ENCODE measurements at places on chromosomes 16 and 17.
A peak's percentile ranks its signal among the peaks of the same experiment; 100 is the strongest.

GRCh38 chr16:31135535-31136286 lies at the start of gene PRSS8:
TSS of gene PRSS8 (minus strand) at chr16:31135727. CDS start at chr16:31135498, 229 bp downstream.
- no peak for DNase-seq

DNA sequence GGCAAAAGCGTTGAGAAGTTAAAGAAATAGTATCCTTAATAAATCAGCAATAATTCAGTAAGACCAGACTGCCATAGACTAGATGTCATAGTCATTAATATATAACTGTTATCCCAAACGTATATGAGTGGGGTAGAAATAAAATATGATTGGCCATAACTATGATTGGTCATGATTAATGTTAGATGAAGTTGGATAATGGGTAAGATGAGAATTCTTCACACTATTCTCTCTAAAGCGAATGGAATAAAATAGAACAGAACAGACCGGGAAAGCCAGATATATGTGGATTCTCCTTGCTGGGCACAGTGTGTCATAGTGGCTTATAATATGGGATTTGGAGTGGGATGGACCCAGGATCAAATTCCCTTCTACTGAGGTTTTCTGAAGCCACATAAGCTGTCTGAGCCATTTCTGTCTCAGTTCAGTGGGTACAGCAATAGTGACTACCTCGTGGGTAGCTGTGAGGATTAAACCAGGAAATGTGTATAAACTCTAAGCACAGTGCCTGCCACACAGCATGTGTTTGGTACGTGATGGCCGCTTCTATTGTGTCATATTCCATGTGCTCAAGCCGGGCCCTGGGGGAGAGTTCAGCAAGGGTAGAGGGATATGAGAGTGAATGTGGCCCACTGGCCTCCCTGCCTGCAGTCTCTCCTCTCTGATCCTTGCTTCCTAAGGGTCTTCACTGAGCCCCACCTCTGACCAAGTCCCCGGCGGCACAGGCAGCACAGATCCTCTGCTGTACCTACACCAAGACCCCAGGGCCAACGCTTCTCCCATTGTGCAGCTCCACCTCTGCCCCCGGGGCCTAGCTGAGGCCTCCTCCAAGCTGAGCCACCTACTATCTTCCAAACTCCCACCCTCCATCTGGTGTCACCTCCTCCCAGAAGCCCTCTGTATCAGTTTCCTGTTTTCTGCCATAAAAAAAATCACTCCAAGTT lies 3.7 kb downstream of the CETP start:
- peak; percentile 33 for DNase-seq

GRCh38 chr17:38791162-38791561 lies 8.2 kb downstream of the PIP4K2B start:
- DNase-seq, result no peak

DNA sequence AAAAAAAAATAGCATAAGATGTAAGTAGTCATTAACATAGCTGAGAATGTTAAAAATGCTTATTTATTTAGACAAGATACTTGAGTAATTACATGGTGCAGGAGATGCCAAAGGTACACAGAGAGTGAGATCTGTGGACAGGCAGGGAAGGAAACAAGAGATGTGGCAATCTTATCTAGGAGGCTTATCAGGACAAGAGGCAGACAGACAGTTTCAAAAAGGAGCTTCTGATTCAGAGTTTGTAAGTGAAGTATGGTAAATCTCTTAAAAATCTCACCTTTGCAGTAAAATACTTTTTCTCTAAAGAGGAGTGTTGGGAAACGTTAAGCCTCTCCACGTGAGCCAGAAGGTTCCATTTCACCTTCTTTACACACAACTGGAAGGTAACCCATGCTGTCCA lies 19.9 kb upstream of the GHDC start:
- no peak for DNase-seq

GRCh38 chr17:67400193-67400592 lies 23.1 kb downstream of the PITPNC1 start:
- DNase-seq, result peak; percentile 83

GRCh38 chr16:85148931-85149330 lies 36.7 kb upstream of the CIBAR2 start:
- DNase-seq, result no peak

DNA sequence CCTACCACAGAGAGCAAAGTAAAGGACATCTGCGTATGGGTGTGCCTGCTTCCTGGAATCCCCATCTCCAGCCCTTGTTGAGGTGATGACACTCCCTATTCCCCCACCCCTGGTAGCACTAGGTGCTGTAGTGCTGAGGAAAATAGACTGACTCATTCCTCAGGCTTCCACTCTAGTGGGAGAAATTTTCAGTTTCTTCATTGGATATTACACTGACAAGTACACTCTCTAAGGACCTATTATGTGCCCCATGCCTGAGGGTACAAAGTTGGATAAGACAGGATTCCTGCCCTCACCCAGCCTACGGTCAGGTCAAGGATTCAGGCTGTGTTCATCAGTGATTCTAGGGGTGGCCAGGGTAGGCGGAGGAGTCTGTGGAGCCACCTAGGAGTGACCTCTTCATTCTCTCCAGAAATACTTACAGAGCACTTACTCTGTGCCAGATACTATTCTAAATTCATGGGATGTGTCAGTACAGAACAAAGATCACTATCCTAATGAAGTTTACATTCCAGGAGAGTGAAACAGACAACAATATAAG lies 4.5 kb upstream of the ZC3H7A start:
- no peak for DNase-seq

DNA sequence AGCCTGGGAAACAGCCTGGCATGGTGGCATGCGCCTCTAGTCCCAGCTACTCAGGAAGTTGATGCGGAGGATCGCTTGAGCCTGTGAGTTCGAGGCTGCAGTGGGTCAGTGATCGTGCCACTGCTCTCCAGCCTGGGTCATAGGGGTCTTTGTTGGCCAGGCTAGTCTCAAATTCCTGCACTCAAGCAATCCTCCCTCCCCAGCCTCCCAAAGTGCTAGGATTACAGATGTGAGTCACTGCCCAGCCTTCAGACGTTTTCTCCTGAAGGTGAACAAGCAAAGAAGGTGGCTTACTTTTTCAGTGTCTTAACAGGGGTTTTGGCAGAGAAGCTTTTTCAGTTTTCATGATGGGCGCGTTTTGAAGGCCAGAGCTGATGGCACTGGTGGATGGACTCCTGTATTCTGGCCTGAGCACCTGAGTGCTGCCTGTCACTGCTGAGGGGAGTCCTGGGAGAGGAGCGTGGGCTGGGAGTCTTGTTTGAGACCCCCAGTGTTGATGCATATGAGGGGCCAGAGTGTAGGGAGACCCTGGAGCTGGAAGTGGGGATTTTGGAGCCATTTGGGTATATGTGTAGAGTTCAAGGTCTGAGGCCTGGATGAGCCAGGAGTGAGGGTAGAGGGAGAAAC lies 41.4 kb downstream of the FOXK2 start:
- DNase-seq, result no peak

DNA sequence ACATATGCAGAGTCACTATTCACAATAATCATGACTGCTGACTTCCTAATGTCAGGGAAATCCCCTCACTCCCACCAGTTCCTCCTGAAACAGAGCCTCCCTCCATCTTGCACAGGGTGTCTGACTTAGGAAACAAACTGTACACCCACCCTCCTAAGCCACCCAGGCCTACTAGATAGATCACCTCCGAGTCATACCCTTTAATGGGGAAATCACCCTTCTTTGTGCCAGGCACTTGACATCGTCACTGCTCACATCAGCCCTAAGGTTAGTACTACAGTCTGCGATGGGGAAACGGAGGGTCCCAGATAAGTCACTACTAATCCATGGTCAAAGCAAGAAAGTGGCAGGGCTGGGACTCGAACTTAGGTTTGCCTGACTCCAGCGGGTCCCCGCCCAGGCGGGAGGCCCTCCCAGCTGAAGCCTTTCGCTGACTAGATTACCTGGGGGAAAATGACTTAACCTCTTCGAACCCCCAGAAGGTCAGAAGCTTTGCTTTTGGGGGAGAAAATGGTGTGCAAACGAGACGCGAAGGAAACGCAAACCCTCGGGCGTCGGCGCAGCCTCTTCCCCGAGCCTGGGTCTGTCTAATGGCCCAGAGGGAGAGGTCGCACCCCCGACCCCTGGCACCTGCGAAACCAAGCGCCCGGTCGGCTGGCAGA lies 3.4 kb upstream of the MLLT6 start:
- no peak for DNase-seq

DNA sequence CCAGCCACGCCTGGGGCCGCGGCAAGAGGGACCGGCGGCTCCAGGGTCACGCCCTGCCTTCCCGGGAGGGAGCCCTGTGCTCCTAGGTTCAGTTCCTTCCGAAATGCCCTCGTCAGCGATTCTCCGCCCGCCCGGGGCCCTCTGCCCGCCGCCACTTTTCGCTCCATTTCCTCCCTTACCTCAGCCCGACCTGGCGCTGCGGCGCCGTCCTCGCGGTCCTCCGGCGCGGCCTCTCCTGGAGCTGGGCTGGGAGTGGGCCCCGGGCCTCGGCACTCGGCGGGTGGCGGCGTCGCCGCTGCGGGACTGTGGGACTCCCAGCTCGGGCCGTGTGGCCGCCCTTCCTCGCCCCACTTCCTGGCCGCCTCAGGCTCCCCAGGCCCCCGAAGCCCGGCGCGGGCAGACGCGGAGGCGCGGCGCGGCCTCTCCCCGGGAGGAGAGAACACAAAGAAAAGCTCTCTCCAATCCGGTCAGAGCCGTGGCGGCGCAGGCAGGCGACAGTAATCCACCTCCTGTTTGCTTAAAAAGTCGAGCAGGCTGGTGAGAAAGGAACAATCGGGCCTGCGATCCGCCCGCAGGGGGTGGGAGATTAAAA lies 1.6 kb downstream of the BAHCC1 start:
- no peak for DNase-seq

DNA sequence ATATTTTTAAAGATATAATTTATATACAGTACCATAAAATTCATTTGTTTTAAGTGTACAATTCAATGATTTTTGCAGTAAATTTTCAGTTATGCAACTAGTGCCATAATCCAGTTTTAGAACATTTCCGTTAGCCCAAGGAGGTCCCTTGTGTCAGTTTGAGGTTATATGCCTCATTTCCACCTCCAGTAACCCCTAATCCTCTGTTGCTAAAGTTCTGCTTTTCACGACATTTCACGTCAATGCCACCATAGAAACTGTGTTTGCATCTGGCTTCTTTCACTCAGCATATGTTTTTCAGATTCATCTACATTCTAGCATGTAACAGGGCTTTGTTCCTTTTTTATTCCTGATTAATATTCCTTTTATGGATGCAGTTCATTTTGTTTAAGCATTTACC lies 42.4 kb upstream of the NUDT7 start:
- DNase-seq, result peak; percentile 89

GRCh38 chr17:17812211-17813054 lies 24.4 kb downstream of the SREBF1 start:
- DNase-seq, result peak; percentile 29

GRCh38 chr17:57004944-57005579 lies 27.1 kb downstream of the SCPEP1 start:
- peak; percentile 74 for DNase-seq

GRCh38 chr16:24953721-24954120 lies 61.4 kb downstream of the ARHGAP17 start:
- no peak for DNase-seq

DNA sequence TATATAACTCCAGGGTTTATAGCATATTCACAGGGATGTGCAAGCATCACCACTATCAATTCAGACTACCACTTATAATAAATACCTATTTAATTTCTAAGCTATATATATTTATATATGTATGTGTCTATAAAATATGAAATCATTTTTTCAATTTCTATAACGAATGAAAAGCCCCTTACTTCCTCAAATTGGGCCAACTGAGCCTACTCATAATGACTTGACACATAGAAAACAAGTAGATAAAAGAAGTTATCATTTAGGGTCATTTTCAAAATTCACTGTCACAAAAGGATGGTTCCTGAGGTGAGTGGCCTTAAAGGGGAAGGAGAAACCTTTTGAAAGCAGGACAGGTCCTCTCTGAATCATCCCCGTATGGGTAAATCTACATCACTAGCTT lies 114.1 kb downstream of the ADCY9 start:
- no peak for DNase-seq

- no peak for DNase-seq
Measured at GRCh38 chr17:37116671-37117185, 168.0 kb downstream of the AATF start.

DNA sequence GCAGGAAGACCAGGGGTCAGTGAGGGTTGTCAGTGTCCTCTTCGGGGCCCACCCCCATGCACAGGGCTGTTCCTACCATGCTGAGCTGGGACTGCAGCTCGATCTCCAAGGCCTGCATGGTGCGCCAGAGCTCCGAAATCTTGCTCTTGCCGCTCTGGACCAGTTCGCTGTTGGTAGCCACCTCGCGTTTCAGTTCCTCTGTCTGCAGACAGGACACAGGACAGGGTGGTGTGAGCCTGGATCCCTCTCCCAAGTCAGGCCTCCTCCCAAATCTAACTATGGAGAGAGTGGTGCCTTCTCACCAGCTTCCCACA lies 90.9 kb downstream of the GOSR1 start:
- no peak for DNase-seq

DNA sequence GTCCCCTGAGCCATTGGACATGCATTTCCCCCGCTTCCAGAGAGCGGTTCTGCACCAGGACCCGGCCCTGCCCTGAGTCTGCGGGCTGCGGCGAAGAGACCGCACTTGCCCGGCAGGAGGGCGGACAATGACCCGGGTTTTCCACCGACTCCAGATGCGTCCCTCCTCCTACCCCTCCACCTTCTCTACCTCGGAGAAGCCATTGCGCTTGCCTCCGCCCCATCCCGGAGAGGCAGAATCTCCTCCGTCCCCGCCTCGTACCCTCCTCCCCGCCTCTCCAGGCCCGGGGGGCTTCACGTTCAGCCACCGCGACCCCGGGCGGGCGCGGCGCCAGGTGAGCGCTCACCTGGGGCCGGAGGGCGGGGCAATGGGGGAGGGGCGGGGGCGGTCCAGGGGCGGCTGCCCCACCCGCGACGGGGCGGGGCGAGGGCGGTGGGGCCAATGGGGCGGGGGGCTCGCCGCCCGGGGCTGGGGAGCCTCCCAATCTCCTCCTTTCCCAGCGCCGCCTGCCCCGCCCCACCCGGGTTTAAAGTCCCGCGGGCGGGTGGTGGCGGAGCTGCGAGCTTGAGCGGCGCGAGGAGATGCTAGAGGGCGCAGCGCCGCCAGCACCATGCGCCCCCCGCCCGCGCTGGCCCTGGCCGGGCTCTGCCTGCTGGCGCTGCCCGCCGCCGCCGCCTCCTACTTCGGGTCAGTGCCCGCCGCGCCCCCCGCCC lies at the start of gene WNT9B:
WNT9B (plus strand) TSS at position 555 of the 713 bp plus-strand sequence; CDS start at position 611, 56 bp downstream.
- no peak for DNase-seq

GRCh38 chr16:13291591-13292333 lies 390.4 kb downstream of the SHISA9 start:
- no peak for DNase-seq

- no peak for DNase-seq
Measured at GRCh38 chr17:50265690-50266315, 8.5 kb upstream of the TMEM92 start.

- DNase-seq, result no peak
Measured at GRCh38 chr17:68954146-68954896, 871 bp downstream of the ABCA8 start.

Measured in HL-60 (cell line).